ENCODE measurements at places on chromosomes 13 and 19. TPM values are rescaled to one million over a fixed set of nuclear protein-coding genes. Genes with fewer than 3 reads are reported as not detected.

Gene INSR
- total RNA-seq: 85.5 TPM

Gene CCNA1
- 0.38 TPM for total RNA-seq

Gene CEACAM3
- total RNA-seq: not detected

Gene SELENOV
- not detected for total RNA-seq

Gene PSPN
- total RNA-seq: 0.82 TPM

Gene TNPO2
- total RNA-seq: 50.2 TPM

Gene SOX1
- not detected for total RNA-seq

Gene KL
- total RNA-seq: 1.9 TPM

Gene OR10H1
- total RNA-seq: not detected

Gene RAB4B
- total RNA-seq: 20.2 TPM

Gene PEG3
- total RNA-seq: 8.8 TPM

Gene IGFL3
- not detected for total RNA-seq

Gene LILRB4
- total RNA-seq: 11.7 TPM
